ENCODE measurements at places on chromosomes 2 and 18. TPM values are rescaled to one million over a fixed set of nuclear protein-coding genes. Genes with fewer than 3 reads are reported as not detected.
A peak's percentile ranks its signal among the peaks of the same experiment; 100 is the strongest.

GRCh38 chr2:12490641-12491040 is 226.1 kb upstream of the TRIB2 start:
- DNase-seq = no peak

The CD226 gene
- 0.89 TPM for polyA plus RNA-seq

- no peak for DNase-seq
Measured at GRCh38 chr2:217903142-217903858, 99.5 kb downstream of the TNS1 start.

The PROM2 gene
- 1.4 TPM for polyA plus RNA-seq

DNA sequence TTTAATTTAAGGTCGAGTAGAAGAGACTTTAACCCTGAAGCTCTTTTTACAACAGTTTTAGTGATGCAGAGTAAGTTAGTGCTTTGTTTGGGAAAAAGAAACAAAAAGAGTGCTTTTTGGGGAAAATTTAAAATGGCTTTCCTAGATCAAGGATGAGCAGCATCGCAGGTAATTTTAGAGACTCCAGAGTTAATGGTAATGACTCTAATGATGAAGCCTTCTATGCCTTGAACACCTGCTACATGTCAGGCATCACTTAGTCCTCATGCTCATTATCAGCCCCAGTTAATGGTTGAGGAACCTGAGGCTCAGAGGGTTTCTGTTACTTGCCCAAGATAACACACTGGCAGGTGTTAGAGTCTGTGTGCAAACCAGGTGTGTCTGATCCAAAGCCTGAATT is 167.8 kb downstream of the ACOXL start:
- no peak for DNase-seq

GRCh38 chr2:71526141-71526540 is 72.8 kb downstream of the DYSF start:
- no peak for DNase-seq

GRCh38 chr2:125310657-125311364 is 1285.7 kb downstream of the CNTNAP5 start:
- no peak for DNase-seq

GRCh38 chr2:204491528-204491927 is 53.7 kb upstream of the PARD3B start:
- DNase-seq = no peak

The DPP4 gene
- 4.3 TPM for polyA plus RNA-seq

DNA sequence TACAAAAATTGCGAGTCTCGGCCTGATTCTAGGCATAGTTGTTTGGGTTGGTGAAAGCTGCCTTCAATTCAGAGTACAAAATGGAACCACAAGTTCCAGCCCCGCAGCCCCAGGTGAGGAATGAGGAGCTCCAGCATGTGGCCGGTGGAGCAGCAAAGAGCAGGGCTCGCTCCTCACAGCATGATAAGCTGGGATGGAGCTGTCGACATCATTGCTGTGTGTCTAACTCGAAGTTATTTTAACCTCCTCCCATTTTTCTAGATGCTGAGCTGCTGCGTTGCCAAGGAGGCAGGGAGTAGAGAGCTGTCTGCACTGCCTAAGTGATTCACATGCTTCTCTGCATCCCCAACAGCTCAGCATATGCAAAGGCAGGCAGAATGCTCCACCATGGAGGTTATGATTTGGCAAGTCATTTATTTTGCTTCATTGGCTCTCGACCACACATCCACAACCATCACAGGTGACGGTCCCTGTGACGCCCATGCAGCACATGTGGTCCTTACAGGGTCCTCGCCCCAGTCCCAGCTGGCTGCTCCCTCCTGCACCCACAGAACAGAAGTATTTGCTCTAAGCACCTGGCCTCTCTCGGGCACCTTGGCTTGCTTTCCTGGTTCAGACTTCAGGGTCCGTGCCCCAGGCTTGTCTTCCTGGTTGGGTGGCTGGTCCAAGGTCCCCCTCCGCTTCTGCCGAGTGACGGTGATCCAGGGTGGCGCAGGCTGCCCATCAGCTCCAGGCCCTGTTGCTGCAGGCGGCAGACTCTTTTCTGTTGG is 66.0 kb upstream of the MGAT4A start:
- DNase-seq = no peak

The CFC1 gene
- polyA plus RNA-seq = not detected

The DLX2 gene
- polyA plus RNA-seq = not detected

- DNase-seq = no peak
Measured at GRCh38 chr2:189142893-189143759, 36.4 kb downstream of the COL5A2 start.

DNA sequence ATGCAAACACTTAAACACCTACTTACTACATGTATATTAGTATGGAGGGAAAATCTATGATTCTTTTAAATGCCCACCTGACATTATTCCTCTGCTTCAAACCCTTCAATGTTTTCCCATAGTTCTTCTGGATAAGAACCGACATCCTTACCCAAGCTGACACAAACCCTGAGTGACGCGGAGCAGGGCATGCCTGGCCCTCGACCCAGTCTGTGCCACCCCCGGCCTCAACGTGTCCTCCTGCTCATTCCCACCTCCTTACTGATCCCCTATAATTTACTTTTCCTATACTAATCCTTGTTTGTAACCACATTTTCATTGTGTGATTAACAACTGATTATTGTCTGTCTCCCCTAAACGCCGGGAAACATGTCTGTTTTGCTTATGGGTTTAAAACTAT is 17.5 kb downstream of the KIDINS220 start:
- no peak for DNase-seq

DNA sequence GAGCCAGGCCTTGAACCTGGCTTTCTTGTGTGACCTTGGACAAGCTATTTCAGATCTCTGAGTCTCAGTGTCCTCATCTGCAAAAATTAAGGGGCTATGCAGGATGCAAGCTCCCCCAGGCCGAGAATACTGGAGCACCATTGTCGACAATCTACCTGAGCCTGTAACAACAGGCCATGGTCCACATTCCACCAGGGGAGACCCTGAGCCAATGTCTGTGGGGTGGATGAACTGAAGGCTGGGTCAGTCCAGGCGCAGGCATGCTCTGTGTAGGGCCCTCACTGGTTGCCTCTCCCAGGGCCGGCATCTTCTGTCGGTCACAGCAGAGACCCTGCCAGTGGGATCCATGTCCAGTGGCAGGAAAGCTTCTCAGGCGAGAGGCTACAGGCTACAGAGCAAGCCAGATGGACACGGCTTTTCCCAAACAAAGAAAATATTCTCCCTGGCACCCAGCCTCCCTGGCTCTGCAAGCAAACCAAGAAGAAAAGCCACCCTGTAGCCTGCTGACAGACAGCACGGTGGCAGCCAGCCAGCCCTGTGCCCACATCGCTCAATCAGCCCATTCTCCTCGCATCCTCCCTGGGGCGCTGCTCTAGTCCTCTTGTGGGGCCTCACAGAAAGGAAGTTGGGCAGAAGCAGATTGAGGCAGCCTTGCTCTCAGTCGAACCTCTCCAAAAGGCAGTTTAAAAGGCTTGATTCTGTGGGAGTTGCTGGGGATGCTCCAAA is 48.7 kb upstream of the FZD7 start:
- peak; percentile 23 for DNase-seq

DNA sequence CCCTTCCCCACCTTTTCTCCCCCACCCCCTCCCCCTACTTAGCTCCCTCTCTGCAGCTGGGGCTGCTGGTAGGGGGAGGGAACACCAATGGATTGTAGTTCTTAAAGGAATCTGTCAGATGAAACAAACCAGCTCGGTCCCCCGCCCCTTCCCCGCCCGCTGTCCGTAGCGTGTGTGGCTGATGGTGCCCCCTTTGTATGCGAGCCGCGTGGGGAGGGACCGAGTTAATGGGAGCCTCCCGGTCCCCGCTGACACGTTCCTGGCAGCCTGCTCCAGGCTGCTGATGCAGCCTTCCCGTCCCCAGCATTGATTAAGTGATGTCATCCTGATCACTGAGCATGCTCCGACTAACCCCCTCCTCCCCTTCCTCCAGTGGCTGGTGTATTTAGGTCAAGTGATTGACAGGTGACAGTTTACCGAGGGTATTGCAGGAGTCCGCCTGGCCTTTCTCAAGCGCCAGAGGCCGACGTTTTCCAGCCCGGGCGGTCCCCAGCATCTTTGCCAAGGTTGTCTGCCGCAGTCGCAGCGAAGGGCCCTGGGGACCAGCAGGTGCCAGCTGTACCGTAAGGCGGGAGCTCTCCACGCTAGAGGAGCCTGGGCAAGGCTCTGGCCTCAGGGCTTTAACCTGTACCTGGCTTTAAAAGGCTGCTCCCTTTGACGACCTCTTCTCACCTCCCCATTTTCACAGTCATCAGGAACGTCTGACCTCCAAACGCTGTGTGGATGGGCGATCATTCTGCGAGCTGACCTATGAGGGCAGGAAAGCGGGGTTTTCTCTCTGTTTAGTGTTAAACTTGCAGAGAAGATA is 1.8 kb downstream of the KIF5C start:
- peak; percentile 38 for DNase-seq

DNA sequence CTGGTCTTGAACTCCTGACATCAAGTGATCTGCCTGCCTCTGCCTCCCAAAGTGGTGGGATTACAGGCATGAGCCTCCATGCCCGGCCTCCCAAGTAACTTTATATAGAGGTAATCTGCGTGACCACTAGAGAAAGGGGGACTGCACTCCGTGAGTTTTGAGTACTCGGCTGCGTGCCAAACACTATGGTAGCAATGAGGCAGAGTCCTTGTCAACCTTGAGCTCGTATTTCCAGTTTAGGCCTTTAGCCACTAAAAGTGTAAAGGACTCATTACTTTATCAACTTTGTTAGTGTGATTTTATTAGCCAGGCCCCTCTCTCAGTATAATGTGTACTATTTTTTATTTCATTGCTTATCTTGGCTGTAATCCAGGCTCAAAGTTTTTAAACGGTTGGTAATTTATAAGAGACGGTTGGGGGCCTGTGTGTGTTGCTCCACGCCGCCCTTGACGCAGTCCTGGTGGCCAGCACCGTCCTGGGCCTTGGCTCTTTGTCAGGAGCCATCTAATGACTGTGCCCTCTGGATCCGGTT is 56.2 kb downstream of the ZCCHC2 start:
- DNase-seq = no peak

DNA sequence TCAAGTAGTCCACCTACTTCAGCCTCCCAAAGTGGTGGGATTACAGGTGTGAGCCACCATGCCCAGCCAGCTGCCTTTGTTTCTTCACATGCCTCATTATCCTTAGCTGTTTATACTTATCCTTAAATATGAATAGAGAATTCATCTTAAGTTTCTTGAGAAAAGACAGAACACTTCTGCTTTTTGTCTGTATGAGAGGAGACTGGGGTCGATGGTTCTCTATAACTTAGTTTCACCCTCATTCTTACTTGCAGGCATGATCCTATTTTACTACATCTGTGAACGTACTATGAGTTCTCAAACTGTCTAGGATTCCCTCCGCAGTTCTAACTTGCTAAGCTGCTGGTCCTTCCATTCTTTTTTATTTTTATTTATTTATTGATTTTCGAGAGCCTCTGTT is 20.4 kb downstream of the PPM1B start:
- DNase-seq = no peak

- DNase-seq = no peak
Measured at GRCh38 chr2:18546567-18546966, 13.9 kb downstream of the RDH14 start.
